Psoas muscle (tissue), 8 donors: ENCODE measurements at places on chromosomes 11 and 22. TPM values are rescaled to one million over a fixed set of nuclear protein-coding genes. Genes with fewer than 3 reads are reported as not detected.

- DNase-seq, result no peak
These were observed 266.0 kb upstream of the SYN3 start for GRCh38 chr22:33324228-33324627.

ELF5 gene
- total RNA-seq, result not detected

DNA sequence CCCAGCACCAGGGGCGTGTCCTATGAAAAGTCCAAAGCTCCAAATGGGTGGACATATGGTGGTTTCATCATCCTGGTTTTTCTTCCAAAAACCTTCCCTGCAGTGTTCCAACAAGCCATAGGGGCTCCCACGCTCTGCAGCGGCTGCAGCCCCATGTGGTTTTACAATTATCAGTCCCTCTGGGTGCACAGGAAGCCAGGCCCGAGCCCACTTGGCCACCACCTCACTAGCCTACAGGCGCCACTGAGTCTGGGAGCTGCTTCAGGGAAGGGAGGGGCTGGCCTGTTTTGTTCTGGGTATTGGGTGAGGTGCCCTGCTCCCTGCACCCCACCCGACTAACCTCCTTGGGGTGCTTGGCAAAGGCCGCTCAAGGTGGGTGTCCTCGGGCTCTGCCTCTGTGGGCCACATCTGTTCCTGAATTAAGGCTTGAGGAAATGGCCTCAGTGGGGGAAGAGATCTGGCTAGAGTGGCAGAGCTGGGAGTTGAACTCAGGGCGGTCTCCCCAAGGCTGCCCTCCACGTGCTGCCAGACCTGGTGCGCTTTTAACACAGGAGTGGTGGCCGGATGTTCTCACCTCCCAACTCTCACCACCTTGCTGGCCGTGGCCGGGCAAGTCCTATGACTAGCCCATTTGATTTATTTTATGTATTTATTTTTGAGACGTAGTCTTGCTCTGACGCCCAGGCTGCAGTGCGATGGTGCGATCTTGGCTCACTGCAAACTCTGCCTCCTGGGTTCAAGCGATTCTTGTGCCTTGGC is 5.3 kb upstream of the CDC42BPG start:
- peak; percentile 61 for DNase-seq

GRCh38 chr11:46666516-46666915 is 33.9 kb downstream of the ARHGAP1 start:
- DNase-seq, result no peak

FOLH1 gene
- total RNA-seq, result 0.34 TPM

GRCh38 chr11:71977743-71978418 is 20.8 kb upstream of the IL18BP start:
- DNase-seq, result no peak

GRCh38 chr11:22558664-22559063 is 67.0 kb downstream of the FANCF start:
- no peak for DNase-seq

PDGFD gene
- total RNA-seq, result 5.1 TPM

GRCh38 chr11:69638941-69639681 is 1.8 kb upstream of the CCND1 start:
- DNase-seq, result peak; percentile 89

ESAM gene
- 20.1 TPM for total RNA-seq

AGBL2 gene
- not detected for total RNA-seq

DNA sequence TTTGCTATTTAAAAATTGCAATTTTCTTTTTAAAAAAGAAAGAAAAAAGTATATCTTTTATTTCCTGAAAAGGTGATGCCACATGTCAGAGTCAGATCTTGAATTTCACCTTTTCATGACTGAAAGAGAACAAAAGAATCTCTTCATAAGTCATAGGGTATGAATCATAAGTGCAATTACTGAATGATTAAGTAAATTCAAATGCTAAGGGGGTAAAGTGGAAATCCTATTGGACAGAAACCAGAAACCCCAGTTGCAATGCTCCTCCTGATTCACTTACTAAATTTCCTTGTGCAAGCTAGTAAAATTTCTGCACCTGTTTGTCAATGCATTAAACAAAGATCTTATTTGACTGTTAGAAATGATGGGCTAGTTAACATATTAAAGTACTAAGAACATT is 8.2 kb upstream of the PRRG4 start:
- no peak for DNase-seq

CCDC116 gene
- 0.17 TPM for total RNA-seq

DNA sequence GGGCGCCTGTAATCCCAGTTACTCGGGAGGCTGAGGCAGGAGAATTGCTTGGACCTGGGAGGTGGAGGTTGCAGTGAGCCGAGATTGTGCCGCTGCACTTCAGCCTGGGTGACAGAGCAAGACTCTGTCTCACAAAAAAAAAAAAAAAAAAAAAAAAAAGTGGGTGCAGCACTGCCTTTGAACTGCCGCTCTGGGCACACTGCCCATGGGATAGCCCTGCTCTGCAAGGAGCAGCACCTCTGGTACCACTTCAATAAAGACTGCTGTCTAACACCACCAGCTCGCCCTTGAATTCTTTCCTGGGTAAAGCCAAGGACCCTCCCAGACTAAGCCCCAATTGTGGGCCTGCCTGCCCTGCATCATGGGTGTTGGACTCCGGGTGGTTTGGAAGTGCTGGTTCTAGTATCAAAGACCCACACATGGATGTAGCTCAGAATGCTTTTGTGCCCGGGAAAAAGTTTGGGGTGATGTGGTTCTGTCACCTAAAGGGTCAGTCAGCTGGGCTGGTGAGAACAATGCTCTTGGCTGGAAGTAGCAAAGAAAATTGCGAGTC is 444.3 kb downstream of the TBC1D22A start:
- DNase-seq, result no peak

DNA sequence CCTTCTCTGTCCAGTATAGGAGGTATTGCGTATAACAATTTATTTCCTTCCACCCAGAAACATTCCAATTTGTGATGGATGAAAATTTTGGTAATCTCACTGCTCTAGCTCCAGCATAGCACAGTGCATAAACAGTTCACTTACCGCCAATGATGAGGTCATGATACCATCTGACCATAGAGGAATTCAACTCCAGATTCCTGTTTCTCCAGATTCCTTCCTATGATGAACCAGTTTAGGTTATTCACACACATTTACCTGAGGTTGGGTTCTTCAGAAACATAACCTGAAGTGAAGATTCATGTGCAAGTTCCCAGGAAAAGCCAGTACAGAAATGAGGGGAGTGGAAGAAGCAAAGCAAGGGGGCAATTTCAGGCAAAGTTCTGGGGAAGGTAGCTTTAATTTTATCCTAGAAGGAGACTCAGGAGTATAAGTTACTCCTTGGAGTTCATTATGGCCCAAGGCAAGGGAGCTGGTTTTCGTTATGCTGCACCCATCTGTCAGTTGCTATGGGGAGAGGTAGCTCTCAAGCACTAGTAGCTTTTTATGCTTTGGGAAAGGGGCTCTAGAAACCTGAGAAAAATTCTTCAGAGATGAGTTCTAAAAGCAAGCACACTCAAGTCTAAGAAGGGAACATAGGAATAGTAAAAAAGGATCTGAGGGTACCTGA is 121.6 kb downstream of the CASP12 start:
- no peak for DNase-seq

DNA sequence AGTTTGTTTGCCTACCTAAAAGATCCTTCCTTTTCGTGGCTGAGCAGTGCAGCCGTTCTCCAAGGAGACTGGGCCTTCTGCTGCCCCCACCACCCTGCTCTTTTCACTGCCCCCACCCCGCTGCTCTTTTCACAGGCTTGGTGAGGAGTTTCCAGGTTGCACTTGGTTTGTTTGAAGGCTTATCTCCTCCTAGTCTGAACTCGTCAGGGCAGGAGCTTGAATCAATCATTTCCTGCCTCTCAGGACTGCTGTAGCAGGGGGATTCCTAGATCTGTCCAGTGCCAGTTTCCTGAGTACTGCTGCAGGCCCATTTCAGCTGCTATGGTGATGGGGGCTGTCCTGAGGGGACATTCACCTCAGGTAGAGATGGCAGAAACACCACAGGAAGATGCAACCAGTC is 10.0 kb downstream of the MED15 start:
- no peak for DNase-seq

GRCh38 chr11:61034704-61035525 is 63.4 kb downstream of the CD6 start:
- no peak for DNase-seq

PRR5 gene
- 0.96 TPM for total RNA-seq

APOL4 gene
- 6.8 TPM for total RNA-seq

OR5P2 gene
- not detected for total RNA-seq

DNA sequence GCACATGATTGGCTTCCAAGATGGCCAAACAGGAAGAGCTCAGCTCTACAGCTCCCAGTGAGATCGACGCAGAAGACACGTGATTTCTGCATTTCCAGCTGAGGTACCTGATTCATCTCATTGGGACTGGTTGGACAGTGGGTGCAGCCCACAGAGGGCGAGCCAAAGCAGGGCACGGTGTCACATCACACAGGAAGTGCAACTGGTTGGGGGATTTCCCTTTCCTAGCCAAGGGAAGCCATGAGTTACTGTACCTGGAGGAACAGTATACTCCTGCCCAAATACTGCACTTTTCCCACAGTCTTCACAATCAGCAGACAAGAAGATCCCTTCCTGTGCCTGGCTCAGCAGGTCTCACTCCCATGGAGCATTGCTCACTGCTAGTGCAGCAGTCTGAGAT is 131.2 kb downstream of the DLG2 start:
- DNase-seq, result no peak

DNA sequence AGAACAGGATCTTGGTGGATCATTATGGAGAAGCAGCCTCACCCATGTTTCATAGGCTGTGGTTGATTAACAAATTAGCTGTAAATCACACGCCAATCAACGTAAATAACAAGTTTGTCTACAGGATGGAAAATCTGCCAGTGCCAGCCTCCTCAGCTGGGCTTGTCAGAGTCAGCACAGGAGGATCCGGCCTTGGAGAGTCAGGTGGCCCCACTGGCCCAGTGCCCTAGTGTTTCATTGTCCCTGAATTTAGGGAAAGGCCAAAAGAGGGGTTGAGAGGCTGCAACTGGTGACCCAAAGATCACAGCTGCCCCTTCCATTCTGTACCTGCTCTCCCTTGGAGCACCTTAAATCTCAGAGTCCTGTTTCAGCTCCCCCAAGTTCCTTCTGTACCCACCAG is 42.4 kb downstream of the TRIM29 start:
- no peak for DNase-seq

VPREB1 gene
- not detected for total RNA-seq

GRCh38 chr11:32899438-32899837 is 6.8 kb downstream of the QSER1 start:
- no peak for DNase-seq

IL18 gene
- 3.0 TPM for total RNA-seq

DNA sequence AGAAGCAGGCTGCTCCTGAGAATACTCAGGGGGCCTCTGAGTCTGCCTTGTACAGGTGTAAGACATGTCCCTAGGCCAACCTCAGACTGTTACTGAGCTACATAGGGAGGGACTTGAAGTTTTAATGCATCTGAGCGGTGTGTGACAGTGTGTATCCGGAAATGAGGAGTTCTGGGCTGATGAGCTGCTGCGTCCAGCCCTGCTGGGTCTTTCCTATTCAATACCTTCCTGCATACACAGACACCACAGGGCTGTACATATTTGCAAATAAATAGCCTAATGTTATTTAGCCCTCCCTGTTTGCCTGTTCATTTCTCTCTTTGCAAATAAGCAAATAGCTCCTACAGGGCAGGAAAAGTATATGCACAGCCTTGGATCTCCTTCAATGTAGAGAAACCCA is 134.7 kb upstream of the KIRREL3 start:
- DNase-seq, result no peak

DNA sequence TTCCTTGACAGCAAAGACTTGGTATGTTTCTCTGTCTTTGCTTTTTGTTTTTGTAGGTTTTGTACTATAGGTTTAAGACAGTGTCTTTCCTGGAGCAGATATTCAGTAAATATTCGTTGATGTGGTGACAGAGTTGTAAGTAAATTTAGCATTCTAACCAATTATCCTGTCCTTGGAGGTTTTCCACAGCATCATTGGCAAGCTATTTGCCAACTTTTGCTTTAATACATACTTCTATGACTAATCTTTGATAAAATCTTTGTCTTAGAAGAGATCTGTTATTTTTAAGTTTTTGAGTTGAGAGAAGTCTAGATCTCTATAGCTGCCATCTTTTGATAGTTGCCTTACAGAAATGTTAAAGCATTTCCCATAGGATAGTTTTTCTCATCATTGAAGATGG is 3.8 kb downstream of the USP47 start:
- DNase-seq, result no peak

SF1 gene
- total RNA-seq, result 177 TPM

- no peak for DNase-seq
These were observed 137.4 kb downstream of the NAV2 start for GRCh38 chr11:19849947-19850593.

HSCB gene
- total RNA-seq, result 15.7 TPM

SHISAL1 gene
- 0.05 TPM for total RNA-seq
